Activated naive CD8-positive, alpha-beta T cell treated with anti-CD3 and anti-CD28 coated beads for 36 hours (primary cell): ENCODE measurements at places on chromosomes 4 and X.

DNA sequence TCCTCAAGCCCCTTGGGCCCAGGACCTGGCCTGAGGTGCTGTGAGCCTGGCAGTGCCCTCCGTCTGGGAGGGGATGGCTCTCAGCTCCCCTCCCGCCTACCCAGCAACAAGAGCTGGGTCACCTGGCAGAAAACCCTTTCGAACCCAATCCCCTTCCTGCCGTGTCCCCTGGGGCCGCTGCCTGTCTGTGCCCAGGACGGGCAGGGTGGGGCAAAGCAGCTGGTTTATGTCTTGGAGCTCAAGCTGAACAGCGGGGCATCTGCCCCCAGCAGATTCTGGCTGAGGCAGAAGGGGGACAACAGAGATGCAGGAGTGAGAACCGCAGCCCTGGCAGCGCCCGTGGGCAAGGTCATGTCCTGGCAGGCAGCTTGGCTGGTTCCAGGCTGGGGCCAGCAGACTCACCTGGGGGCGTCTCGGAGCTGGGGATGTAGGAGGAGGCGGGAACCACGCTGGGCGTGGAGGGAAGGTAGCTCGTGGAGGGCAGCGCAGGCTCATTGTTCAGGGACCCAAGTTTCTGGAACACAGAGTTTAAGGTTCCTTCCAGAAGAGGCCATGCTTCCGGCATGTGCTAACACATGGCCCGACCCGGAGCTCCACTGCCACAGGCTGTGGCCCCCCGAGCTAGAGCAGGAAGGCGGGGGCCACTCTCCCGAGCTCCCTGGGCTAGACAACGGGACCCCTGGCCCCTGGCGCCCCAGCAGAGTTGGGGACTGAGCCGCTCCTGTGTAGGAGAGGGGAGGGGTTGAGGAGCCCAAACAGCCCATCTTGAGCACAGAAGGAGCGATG is 24.2 kb downstream of the NELFA start:
- no peak for DNase-seq

DNA sequence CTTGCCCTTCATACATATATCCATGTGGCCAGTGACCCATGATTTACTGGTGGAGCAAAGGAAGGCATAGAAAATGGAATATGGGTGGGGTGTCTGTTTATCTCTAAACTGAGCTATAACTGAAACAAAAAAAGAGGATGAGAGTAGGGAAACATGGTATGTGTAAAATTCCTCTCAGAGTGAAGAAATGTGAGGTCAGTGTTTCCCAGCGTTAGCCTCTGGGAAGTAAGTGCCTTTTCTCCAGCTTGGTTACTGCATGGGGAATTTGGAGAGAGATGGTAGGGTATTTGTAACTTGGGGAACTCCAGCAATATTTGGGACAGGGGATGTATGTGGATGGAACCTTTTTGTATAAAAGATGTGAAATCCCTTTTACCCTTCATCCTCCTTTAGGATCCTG is 89.4 kb downstream of the AFF1 start:
- no peak for DNase-seq

DNA sequence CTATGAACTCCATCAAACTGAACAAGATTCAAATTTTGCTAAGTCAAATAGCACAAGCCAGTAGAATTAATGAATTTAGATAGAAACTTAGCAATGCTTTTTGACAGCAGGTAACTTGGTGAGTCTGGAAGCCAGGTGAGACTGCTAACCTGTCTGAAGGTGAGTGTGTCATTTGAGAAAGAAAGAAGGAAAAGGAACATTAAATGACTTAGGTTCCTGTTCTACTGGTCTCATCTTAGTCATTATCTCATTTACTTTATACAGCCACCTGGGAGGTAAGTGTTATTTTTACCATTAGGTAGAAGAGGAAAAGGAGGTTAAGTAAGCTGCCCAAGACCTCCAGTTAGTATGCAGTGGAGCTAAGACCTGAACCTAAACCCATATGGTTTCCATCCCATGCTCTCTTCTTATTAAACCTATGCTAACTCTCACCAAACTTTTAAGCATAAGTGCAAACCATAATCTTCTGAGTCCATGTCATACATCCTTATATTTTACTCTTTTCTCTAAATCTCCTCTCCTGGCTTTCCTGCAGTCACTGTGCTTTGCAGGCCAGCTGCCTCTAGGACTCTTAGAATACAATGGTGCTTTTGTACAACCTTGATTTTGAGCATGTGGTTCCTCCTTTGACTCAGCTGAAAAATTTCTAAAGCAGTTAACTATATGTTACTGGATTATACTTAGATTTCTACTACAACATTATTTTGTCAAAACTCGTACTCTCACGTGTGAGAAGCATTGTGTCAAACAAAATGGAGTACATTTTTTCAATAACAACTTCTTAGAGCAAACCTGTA is 68.5 kb downstream of the ATP10D start:
- no peak for DNase-seq

GRCh38 chrX:118565853-118566252 is 70.2 kb downstream of the DOCK11 start:
- DNase-seq, result no peak

DNA sequence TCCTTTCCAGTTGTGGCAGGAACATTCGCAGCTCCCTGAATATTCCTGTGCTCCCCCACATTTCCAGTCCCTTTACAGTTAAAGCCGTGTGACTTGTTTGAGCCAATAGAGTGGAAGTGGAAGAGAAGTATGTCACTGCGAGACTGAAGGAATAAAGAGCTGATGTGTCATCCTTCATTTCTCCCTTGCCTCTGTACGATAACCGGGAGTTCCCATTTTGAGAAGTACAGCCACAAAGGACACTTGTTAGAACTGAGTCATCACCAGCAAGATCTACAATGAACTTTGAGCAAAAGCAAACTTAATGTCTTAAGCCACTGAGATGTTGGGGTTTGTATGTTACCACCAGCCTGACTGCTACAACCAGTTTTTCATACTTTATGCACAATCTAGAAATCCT is 92.3 kb downstream of the SPRY1 start:
- DNase-seq, result no peak

- no peak for DNase-seq
Measured at GRCh38 chr4:4627111-4627510, 85.3 kb upstream of the STX18 start.

DNA sequence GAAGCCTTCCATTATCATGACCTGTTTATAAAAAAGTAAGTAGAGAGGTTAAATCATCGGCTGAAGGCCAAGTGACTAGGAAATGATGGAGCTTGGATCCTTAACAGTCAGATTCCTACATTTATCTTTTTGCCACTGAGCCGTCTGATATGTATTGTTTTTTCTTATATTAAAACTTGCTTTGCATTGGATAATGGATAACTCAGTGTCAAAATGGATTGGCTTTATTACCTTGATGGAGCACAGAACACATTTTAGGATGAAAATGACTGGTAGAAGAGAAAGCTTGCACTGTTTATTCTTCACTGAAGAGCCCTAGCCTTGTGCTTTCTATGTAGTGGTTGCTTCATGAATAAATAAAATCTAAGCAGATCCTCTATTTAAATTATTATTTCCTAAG is 54.2 kb upstream of the TSPAN5 start:
- no peak for DNase-seq

DNA sequence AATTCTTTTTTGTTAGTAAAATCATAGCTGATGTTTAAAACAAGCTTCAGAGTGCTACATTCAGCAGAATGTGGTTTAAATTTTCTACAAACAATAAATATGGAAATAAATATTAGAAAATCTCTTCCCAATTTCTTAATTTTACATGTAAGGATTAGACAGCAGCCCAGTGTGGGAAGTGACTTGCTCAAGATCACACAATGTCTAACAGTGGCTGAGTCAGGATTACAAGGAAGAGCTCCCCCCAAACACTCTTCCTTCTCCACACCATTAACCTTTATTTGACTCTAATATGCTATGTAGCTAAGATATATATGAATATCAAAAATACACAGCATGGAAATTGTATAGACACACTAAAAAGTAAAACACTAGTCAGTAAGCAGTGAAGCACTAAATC is 59.5 kb downstream of the SLC10A7 start:
- no peak for DNase-seq

DNA sequence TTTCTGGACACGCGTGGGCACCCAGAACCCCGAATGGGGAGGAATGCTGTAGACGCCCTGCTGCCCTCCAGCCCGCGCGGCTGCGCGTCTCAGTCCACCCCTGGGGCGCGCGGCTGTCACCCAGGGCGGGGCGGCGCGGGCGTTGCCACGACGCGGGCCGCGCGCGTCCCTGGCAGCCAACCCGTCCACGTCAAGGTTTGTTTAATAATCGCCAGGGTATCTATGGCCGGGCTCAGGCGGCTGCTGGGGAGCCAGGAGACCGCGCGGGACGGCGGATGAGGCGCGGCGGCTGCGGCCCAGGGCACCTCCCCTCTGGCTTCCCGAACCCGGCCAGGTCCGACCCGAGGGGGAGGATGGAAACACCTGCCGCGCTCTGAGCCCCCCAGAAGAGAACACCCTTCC is at the start of gene SPATA18:
Gene SPATA18, plus strand, starts transcription at position 92 of the 402 bp plus-strand sequence. CDS start 401 bp downstream, outside the sequence.
- no peak for DNase-seq

GRCh38 chr4:77395481-77395880 is 210.1 kb upstream of the CXCL13 start:
- no peak for DNase-seq

- DNase-seq, result peak; percentile 3
Measured at GRCh38 chrX:137166591-137166990, 132.8 kb upstream of the GPR101 start.

DNA sequence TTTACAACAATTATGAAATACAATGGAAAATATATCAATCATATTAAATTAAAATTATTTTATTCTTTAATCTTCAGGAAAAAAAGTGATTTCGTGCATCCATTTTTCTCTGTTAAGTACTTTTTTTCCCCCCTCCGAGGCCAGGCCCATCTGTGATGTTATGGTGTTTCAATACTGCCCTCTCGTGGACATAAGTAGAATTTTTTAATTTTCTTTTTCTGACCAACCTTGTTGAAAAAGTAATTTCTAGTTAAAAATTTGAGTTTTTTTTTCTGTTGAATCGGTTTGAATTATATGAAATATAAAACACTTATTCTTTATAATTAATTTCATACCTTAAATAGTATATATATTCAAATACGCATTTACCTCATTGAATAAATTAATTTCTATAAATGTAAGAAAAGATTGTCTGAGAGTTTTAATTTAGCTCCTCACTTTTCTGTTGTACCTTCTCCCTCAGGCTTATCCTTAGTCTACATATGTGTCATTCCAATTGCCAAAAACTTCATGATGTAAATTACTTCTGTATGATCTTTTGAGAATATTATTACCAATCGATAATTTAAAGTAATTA is 175.8 kb upstream of the TECRL start:
- peak; percentile 3 for DNase-seq

GRCh38 chr4:175062183-175062592 is 144.0 kb downstream of the ADAM29 start:
- DNase-seq, result no peak

GRCh38 chrX:153885208-153885787 is 675 bp downstream of the L1CAM start:
- DNase-seq, result no peak

- DNase-seq, result no peak
Measured at GRCh38 chr4:91233164-91233563, 1070.6 kb upstream of the GRID2 start.

DNA sequence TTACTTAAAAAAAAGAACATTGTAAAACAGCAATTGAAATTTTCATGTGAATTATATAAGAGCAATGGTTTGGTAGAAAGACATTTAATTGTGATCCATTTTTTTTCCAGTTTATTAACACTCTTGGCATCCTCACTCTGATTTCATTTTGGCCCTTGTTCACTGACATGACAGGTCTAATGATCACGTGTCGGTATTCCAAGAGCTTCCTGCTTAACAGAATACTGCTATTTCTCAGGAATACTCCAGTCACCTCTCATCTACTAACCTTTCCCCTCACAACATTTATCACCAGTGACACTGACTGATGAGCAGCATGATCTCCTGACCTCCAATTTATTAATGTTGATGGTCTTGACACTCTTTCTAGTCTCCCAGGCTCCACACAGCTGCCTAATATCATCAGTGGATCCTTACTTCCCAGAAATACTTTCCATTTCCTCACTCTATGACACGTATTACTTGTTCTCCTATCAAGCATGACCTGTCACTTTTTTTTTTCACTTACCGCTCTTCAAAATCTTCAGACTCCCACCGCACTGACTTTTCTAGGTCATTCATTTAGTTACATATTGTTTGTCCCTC is 847.8 kb upstream of the SLIT2 start:
- DNase-seq, result no peak

DNA sequence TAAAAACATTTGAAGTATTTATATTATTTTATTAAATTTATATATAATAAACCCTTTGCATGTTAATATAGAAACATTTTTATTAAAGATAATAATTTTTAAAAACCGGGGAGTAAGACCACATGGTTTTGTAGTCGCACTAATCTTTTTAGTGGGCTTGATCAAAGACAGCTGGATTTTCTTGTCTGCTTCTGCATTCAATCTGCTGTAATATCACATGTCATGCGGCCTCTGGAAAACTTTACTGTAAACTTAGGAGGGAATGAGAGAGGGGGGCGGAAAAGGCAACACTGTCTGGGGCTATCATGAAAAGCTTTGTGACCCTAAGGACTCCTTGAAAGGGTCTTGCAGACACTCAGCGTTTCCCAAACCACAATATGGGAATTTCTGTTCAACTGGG is 62.8 kb upstream of the NLGN4X start:
- no peak for DNase-seq

GRCh38 chrX:65772842-65773241 is 105.4 kb downstream of the MSN start:
- no peak for DNase-seq

DNA sequence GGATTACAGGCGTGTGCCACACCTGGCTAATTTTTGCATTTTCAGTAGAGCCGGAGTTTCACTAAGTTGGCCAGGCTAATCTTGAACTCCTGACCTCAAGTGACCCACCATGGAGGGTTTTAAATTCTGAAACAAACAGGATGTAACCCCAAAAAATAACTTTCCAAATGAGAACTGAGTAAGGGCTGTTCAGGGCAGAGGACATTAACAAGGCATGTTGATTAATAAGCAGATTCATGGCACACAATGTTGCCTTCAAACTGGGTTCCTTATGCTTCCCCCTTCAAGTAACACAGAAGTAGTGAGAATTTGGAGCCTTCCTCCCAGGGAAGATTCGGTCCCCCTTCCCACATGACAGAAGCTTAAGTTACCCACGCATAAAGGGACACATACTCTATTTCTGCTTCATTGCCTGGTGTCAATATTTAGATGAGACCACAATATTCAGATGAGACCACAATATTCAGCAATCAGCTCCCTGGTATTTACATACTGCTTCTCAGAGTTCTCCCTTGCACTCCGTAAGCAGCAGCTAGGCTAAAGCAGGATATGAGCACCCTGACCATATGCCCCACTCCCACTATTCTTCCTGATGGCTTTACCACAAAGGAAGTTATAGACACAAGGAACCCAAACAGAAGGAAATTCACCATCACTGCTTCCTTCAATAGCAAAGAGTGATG is 21.4 kb downstream of the GRSF1 start:
- no peak for DNase-seq
